Mesenchymal stem cell (in vitro differentiated cells and primary cell): ENCODE measurements at places on chromosomes 6 and 20.
A peak's percentile ranks its signal among the peaks of the same experiment; 100 is the strongest.

DNA sequence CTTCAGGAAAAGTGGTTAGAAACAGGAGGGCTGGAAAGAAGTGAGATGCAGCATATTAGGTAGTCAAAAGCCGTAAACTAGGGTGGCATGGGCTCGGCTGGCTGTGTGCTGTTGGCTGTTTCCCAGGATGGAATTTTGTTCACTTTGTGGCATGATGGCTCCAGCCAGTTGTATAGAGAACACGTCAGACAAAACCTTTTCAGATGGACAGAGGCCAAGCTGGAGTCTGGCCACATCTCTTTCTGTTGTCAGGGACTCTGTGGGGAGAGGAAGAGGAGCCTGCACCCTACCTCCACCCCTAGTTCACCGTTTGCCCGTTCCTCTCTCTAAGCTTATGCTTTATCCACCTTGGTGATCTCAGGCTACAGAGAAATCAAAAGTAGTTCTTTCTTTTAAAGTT is 22.0 kb downstream of the C6orf89 start:
- DNase-seq: no peak

DNA sequence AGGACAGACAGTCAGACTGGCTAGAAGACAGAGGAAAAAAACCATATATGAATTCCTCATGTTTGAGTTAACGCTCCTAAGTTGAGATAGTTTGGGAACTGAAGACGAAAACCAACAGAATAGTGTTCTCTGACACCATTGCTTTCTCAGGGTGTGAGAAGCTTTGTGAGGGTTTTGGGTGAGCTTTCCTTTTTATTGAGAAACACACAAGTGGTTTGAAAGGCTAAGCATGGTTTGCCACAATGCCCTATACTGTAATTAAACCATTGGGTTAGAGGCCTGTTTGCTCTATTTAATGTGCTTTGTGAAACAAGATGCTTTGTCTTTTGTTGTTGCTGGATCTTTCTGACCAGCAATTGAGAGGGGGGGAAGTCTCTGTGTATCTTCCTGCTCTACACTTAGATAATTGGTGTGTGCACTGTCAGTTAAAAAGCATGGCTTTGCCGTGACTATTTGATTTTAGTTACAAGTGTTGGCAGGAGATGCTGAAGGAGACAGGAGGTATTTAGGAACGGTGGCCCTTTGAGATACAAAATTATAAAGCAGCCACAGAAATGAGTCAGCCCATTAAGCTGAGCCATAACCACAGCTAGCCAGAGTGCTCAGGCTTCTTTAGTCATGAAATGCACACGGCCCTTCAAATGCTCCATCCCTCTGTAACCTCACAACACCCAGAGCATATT is 273.0 kb upstream of the PREP start:
- DNase-seq: peak; percentile 85

GRCh38 chr6:42251911-42252637 is 34.4 kb upstream of the MRPS10 start:
- DNase-seq: peak; percentile 33

GRCh38 chr20:3964719-3965118 is 50.6 kb downstream of the RNF24 start:
- DNase-seq: no peak

DNA sequence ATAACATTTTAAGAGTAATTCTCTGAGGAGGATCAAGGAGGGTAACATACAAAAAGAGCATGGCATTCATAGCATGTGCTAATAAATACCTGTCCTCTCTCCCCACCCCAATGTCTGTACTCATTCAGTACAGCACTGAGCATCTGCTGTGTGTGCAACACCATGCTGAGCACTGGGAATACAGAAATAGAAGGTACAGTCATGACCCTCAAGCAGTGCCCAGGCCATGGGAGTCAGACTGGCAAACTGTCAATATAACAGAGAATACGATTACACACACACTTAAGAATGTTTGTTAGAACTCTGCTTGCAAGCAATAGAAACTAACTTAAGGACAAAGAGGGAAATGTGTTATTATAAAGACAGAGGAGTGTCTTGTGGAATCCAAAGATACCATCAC is 24.7 kb upstream of the ZFAND3 start:
- DNase-seq: peak; percentile 35

DNA sequence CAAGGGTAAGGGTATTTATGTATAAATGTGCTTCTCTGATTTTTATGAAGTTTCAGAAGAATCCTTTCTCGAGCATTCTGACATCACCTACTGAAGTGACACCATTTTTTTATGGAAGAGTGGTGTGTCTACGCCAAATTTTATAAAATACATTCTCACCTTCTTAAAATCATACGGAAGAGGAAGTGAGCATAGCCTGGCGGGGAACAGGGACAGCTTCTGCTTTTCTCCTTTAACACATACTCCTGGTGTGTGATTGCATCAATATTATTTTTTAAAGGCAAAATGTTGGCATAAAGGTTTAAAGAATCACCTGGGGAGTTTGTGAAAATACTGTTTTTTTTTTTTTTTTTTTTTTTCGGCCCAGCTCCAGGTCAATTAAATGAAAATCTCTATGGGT is 733.6 kb upstream of the MAN1A1 start:
- no peak for DNase-seq

GRCh38 chr6:44614396-44614795 is 226.9 kb downstream of the CDC5L start:
- DNase-seq: no peak

- DNase-seq: no peak
These were observed 92.4 kb downstream of the ASXL1 start for GRCh38 chr20:32450484-32451061.

- no peak for DNase-seq
These were observed 656.9 kb downstream of the PRKN start for GRCh38 chr6:162070639-162071038.

- peak; percentile 75 for DNase-seq
These were observed 203.8 kb upstream of the MAP3K7 start for GRCh38 chr6:90790696-90791095.

DNA sequence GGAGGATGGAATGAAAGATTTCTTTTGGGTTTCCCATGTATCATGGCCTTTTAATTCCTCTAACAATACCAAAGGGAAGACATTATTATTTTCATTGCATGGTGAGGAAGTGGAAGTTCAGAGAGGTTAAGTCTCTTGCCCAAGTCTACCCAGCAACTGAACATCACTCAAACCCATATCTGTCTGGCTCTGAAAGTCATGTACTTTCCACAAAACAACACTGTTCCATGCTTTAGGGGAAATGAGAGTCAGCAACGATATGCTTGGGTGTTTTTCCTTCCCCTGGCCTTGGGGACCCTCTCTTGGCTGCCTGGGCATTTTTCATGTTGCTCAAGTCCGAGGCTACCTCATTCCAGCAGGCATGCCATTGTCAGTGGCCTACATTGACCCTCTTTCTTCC is 118.8 kb downstream of the ADTRP start:
- no peak for DNase-seq

DNA sequence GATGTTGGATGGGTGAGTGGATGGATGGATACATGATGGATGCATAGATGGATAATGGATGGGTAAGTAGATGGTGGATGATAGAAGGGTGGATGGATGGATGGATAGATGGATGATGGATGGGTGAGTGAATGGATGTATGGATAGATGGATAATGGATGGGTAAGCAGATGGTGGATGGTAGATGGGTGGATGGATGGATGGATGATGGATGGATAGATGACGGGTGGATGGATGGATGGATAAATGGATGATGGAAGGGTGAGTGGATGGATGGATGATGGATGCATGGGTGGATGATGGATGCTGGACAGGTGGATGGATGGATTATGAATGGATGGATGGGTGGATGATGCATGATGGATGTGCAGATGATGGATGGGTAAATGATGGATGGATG is 175.5 kb downstream of the TAF4 start:
- no peak for DNase-seq

- DNase-seq: no peak
These were observed 73.9 kb downstream of the PTPRK start for GRCh38 chr6:128446497-128446896.

DNA sequence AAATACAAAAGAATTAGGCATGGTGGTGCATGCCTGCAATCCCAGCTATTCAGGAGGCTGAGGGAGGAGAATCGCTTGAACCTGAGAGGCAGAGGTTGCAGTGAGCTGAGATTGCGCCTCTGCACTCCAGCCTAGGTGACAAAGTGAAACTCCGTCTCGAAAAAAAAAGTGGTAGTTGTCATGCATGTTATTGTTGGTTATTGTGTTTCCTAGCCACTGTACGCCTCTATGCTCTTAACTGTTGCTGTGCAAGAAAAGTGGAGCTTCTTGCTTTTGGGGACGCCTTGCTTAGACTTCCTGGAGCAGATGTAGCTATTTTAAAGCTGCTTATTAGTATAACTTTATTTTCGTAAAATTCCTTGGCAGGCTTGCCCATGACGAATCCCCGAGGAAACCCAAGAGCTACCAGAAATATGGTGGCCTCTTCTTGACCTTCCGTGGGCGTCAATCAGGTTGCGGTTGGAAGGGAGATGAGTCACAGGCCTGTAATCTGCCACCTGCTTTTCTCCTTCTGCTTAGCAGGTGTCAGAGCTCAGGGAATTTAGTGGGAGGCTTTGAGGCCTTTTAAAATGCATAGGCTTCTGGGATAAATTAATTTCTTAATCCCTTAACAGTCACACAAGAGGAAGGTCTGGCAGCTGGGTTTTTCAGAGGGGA is 17.3 kb downstream of the GABRR2 start:
- DNase-seq: peak; percentile 89

GRCh38 chr6:136710877-136711552 is 81.3 kb downstream of the MAP3K5 start:
- DNase-seq: no peak

- DNase-seq: no peak
These were observed 8.8 kb downstream of the SRPK1 start for GRCh38 chr6:35911871-35912653.

- DNase-seq: no peak
These were observed 33.1 kb downstream of the UQCC2 start for GRCh38 chr6:33678233-33678931.

- DNase-seq: no peak
These were observed 13.6 kb downstream of the FBXO30 start for GRCh38 chr6:145801021-145801420.

GRCh38 chr20:58550275-58551059 is 35.3 kb upstream of the APCDD1L start:
- peak; percentile 86 for DNase-seq

DNA sequence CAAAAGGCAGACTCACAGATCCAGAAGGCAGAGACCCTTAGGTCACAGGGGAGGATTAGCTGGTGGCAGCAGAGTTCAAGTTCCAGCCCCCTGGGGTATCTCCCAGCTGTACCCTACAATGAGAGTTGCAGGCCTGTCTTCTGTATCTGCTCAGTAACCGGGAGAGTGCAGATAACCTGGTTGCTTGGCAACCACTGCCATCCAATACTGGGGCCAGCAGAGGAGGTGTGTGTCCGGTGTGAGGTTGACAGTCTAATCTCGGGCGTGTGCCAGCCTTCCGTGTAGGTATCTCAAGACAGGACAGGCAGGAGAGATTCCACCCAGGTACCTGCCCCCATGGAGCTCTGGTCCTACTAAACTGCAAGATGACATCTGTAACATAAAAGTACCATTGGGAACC is 56.6 kb upstream of the TBC1D7 start:
- DNase-seq: no peak

DNA sequence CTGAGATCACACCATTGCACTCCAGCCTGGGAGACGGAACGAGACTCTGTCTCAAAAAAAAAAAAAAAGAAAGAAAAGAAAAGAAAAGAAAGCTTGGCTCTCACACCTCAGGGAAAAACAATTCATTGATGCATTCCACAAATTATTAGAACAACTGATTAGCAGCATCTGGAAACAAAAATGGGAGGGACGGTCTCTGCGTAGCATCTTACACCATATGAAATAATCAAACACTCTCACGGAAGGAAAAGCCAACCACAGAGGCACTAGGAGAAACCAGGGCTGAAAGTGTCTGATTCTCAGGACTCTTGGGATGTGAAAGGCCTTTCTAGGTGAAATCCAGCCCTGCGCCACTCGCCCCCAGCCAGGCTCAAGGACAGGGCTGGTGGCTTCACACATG is 2.3 kb upstream of the HELZ2 start:
- no peak for DNase-seq

GRCh38 chr6:158322724-158323560 is 10.7 kb downstream of the TULP4 start:
- DNase-seq: peak; percentile 66

- no peak for DNase-seq
These were observed 279.8 kb downstream of the TSHZ2 start for GRCh38 chr20:53252002-53252401.

DNA sequence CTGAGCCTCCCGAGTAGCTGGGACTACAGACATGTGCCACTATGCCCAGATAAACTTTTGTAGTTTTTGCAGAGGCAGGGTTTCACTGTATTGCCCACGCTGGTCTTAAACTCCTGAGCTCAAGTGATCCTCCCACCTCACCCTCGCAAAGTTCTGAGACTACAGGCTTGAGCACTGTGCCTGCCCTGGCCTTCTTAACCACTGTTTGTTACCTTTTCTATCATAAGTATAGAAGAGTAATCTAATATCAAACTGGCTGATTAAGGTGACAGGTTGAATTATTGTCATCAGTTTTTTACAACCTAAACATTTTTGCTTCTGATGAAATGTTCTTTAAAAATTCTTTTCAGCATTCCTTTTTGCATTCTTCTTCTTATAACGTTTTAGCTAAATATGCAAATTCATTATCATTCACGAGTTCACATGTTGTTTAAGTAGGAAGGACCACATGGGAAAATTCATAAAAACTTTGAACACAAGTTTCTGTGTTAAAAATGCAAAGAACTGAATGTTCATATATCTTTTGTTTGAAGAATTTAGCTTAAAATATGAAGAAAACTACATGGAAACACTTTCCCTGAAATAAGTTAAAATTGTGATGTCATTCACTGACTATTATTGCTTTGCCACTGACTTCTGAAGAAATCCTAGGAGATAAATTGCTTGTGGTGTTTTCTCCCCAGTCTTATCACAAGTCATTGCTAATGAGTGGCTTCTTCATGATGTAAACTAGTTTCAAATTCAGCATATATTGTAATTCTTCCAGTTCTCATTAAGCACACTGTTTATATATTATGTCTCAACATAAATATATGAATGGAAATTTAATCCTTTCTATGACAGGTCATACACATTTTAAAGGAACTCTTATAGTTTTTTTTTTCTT is 106.7 kb downstream of the ADGRB3 start:
- peak; percentile 10 for DNase-seq

- DNase-seq: peak; percentile 18
These were observed 73.6 kb downstream of the SCAF8 start for GRCh38 chr6:154806804-154807203.

- peak; percentile 8 for DNase-seq
These were observed 22.3 kb upstream of the ROS1 start for GRCh38 chr6:117448011-117448410.

- no peak for DNase-seq
These were observed 396.8 kb downstream of the CDKAL1 start for GRCh38 chr6:20931093-20931492.

GRCh38 chr6:117521791-117522502 is 39.5 kb downstream of the DCBLD1 start:
- no peak for DNase-seq

DNA sequence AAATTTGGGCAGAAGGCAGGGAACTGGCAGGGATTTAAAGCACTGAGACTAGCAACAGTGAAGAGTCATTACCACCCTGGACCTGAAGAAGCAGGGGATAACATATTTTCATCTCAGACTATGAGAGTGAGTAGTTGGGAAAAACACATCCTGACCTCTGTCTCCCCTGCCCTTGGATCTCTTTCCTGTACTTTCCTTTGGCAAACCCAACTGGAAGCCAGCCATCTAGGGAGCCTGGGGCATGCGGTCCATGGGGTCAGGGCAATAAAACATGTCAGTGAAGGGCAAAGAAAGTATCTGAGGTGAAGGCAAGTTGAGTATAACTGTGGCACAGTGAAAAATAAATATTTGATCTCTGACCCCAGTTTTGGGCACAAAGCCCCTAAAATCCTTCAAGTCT is 698.2 kb downstream of the DOK5 start:
- DNase-seq: no peak

GRCh38 chr20:22684072-22684762 is 99.8 kb upstream of the FOXA2 start:
- peak; percentile 73 for DNase-seq
